Stimulated activated CD8-positive, alpha-beta memory T cell treated with anti-CD3 and anti-CD28 coated beads, Interleukin-7, amount 100 ng/mL, for 1 hour (primary cell): ENCODE measurements at places on chromosomes 11 and 22.

GRCh38 chr11:43574949-43575912 lies 105.3 kb upstream of the HSD17B12 start:
- no peak for DNase-seq

DNA sequence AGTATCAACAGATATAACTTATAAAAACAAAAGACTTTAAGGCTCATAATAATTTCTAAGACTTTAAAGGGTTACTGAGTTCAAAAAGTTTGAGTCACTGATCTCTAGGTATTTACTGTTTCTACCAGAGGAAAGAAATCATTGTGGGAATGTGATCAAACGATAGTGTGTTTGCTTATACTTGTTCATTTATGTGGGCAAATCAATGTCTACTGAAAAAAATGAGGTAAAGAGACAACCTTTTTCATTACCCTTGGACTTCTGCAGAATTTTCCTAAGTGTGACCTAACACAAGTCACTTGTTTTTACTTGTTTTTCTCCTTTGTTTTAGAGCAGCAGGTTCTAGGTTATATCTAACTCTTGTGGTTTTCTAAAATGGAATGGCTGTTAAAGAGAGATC lies 65.4 kb downstream of the PRR5L start:
- no peak for DNase-seq

DNA sequence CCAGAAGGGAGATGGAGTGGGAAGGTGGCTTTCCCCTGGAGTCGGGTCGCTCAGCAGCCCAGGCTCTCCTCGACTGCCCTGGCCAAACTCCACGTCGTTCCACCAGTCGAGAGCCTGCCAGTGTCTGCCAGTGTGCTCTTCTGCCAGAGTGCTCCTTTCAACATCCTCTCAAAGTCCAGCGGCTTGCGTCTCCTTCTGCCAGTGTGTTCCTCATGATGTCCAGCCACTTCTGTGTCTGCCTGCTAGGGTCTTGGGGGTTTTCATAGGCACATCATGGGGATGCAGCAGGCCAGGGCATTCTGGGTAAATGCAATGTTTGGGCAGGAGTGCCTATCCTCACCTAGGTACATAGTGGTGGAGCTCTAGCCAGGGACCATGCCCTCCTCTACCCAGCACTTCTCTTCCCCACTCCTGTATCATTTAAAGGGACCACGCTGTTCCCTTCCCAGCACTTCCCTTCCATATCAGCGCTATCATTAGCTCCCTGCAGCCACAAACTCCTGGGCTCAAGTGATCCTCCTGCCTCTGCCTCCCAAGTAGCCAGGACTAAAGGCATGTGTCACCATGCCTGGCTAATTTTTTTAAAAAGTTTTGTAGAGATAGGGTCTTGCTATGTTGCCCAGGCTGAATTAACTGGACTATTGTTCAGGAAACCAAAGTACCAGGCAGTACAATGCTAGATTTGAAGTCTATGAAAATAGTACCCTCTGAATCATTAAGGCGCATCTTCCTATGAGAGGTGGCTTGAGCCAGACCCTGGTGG lies 62.9 kb upstream of the CLDN5 start:
- DNase-seq, result no peak

- DNase-seq, result no peak
Observed at GRCh38 chr11:66428933-66429332, 8.1 kb downstream of the NPAS4 start.

DNA sequence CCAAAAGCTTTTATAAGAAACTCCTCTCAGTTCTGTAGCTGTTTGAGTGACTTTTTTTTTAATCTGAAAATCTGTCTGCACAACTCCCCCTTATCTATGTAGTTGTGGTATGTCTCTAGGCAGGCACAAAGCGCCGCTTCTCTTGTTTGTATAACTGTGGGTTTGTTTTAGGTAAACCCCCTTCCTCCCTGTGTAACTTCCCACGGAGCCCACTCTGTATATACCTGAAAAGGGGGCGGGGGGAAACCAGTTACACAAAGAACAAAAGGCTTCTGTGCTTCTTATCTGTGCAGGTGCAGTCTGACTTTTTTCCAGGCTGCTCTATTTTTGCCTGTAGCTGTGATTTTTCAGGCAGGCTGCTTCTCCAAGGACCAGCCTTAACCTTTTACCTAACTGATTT lies 13.2 kb downstream of the OR10AG1 start:
- DNase-seq, result no peak

DNA sequence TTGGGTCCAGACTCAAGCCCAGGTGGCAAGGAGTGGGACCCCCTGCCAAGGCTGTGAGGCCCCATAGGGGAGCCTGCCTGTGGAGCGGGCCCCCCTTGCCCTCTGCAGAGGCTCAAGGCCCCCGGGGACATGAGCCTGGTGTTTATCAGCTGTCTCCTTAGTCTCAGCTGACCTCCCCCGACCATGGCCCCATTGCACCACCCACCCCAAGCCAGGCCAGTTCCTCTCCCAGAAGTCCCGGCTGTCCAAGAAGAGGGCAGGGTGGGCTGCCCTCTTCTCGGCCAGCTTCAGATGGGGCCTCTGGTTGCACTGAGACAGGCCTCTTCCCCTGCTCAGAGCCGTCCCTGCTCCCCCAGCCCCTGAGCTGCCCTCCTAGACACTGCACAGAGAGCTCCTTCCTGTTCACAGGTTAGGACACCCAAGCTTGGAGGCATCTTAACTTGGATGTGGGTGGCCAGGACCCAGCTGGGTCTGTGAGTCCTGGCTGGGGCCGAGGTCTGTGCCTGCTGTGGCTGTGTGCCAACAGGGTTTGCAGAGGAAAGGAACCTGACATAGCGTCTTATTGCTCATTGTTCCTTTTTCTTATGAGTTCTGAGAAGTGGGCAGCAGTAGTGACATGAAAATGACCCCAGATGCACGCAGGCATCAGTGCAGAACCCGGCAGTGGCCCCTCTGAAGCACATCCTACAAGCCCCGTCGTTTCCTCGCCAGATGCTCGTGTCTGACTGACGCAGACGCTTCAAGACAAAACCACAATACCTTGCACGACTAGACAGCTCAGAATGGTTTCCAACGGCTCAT lies 5.4 kb downstream of the TRABD start:
- DNase-seq, result peak; percentile 57

- DNase-seq, result no peak
Observed at GRCh38 chr11:67275606-67276409, 9.5 kb downstream of the GRK2 start.

GRCh38 chr22:29385151-29385704 lies 3.1 kb downstream of the AP1B1 start:
- no peak for DNase-seq

- no peak for DNase-seq
Observed at GRCh38 chr11:14370496-14370895, 11.5 kb upstream of the RRAS2 start.

DNA sequence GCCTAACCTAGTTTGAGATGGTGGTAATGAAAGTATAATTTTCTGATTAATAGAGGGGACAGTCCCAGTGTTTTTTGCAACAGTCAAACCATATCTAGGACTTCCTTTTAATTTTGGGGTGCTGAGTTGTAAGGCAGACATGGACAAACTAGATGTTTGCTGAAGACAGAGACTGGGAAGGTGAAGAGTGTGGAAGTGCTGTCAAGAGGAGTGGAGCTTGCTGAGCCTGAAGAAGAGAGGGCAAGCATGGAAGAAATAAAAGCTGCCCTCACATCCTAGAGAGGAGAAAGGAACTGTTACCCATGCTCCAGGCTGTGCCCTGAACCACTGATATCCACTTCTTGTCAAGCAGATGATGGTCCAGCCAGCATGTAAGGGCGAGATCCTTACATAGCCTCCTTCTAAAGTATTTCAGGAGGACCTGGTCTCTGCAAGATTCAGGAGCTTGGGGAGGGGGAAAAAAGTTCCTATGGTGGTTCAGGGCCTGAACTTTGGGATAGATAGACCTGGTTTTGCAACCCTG lies 51.4 kb downstream of the PRR5L start:
- no peak for DNase-seq

- no peak for DNase-seq
Observed at GRCh38 chr11:86274503-86274902, 27.5 kb upstream of the HIKESHI start.

- no peak for DNase-seq
Observed at GRCh38 chr11:64110465-64111375, 55.2 kb downstream of the MACROD1 start.

GRCh38 chr11:66107600-66108510 lies 37.8 kb downstream of the PACS1 start:
- DNase-seq, result no peak

DNA sequence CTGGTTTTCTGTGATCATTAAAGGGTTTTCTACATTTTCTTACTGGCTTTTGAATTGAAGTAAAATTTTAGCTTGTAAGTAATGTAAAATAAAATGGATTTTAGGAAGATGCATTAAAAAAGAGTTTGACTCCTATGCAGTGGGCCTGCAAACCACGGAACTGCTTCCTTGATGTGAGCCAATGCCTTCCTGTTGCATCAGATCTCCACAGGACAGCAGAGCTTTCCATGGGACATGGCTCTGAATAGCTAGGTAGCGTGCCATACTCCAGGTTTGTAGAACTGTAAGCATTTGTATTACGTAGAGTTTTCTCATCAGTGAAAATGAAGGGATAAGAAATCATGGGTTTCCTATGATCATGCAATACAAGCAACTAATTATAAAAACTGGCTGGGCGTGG lies 133.4 kb downstream of the SWAP70 start:
- DNase-seq, result no peak

- DNase-seq, result no peak
Observed at GRCh38 chr11:123261345-123262106, 66.5 kb upstream of the CLMP start.

DNA sequence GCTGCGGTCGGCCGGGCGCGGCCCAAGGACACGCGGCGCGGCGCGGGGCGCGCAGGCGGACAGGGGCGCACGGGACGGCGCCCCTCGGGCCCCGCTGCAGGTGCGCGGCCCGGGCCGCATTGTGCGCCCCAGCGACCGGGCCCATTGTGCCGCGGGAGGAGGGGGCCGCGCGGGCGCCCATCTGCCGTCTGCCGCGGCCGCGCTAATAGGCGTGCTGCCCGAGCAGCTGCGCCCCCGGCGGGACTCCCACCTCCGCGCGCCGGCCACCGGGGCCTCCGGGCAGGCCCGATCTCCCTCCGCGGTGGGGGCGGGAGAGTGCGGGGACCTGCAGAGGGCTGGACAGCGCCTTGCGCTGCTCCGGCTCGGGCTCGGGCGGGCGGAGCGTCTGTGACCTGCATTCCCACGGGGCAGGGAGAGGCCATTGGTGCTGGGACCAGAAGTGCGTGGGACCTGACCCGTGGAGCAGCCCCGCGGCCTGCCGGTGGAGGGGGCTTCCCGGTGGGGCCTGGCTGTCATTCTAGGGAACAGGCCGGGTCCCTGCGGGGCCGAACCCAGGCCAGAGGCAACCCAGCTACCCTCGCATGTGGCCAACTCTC lies 933 bp downstream of the BRSK2 start:
- DNase-seq, result no peak

GRCh38 chr22:48920776-48921241 lies 906.9 kb downstream of the BRD1 start:
- no peak for DNase-seq

- DNase-seq, result no peak
Observed at GRCh38 chr11:58394195-58394594, 12.5 kb downstream of the OR5B3 start.

- DNase-seq, result no peak
Observed at GRCh38 chr22:48154169-48154942, 1391.9 kb downstream of the TBC1D22A start.

DNA sequence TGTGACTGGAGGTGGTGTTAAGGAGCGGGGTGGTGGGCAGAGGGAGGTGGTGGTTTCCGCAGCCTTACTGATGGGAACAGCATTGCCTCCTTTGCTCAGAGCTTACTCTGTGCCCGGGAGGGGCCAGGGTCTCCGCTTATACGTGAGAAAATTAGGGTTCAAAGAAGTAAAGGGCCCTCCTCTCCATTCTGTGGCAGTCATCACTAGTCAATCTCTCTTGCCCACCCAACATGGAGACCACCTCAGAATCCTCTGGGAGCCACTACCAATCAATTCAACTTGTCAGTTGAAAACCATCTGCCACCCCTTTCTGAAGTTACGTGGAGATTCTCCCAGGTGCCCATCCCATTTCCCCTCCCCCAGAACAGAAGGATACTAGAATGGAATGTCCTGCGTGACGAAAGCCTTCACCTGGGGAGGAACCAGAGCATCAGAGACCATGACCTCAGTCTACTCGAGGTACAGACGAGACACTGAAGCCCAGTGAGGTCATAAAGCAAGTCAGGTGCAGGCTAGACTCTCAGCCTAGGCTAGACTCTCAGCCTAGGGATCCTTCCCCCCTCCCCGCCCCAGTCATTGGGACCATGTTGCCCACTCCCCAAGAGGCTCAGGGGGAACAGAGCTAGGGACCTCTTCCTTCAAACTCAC lies 2.0 kb downstream of the SELENOM start:
- no peak for DNase-seq

DNA sequence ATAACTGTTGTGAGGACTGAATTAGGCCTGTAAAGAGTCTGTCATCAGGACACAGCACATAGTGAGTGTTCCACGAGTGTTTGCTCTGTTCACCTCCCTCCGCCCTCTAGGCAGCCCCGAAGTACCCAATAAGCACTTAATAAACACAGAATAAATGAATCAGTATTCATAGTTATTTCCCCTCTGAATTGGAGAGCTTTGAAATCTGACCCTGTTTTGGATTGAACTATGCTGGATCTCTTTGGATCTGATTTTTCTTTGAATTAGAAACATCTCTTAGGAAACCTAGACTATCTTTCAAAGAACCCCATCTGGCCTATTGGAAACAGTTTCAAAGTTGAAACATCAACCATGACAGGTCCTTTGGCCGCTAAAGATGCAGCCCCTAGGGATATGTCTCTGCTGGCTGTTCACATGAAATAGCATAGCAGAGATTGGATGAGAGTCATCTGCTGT lies 615.5 kb downstream of the NTM start:
- DNase-seq, result no peak

GRCh38 chr22:37186228-37186996 lies 1.6 kb downstream of the C1QTNF6 start:
- DNase-seq, result no peak

- DNase-seq, result no peak
Observed at GRCh38 chr22:16915701-16916100, 90.5 kb upstream of the XKR3 start.

DNA sequence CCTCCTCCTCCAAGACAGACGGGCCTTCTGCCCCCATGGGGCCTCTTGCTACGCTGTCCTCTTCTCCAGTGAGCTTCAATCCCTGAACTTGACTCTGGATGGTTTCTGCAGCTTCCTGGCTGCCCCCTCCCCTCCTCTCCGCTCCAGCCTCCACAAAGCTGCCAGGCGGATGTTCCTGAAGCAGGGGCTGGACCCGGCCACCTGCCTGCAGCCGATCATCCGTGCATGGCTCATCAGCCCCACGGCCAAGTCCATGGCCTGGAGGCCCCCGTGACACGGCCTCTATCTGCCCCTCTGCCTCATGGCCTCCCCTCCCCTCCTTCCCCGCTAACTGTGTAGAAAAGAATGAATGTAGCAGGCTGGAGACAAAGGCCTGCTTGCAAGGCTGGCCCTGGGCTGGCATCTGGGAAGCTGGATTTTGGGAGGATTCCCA lies 6.8 kb upstream of the SUN2 start:
- DNase-seq, result no peak
